ENCODE measurements at places on chromosomes 1 and 21.

DNA sequence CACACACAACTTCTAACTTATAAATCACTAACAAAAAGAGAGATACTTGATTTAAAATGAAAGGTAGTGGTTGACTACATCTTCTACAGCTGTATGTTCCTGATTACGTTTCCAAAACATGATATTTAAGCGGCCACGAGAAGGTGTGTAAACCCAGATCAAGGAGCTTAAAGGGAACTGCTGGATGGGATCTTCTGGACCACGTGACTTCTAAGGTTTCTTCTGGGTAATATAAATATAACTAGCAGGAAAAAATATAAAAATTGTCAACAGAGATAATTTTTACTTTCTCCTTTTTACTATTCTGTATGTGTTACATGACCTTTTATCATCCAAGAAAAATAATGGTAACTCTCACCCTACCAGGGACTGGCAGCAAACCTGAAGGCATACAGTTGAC lies 66.2 kb downstream of the TTLL7 start:
- DNase-seq: no peak

- no peak for DNase-seq
Observed at GRCh38 chr21:30518876-30519275, 16.9 kb upstream of the KRTAP19-5 start.

- DNase-seq: no peak
Observed at GRCh38 chr1:108044318-108044717, 79.3 kb upstream of the VAV3 start.

DNA sequence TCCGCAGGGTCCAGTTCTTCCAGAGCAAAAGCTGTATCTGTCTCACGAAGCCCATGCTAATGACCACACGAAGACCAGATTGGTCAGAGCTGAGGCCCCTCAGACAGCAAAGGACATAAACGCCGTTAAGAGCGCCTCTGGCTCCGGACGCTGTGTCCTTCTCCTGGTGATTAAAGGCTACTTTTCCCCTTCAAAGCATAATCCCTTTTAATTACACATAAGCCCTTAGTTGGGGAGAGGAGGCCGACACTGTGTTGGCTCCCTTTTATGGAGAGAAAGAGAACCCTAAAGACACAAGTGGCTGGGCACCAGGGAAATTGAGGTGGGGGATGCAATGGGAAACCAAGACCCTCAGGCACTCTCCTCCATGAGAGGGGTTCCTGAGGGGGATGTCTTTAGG lies at the start of gene ABCA4:
ABCA4 (minus strand) TSS at position 158 of the 400 bp plus-strand sequence; CDS start at position 55, 103 bp downstream.
- DNase-seq: no peak

DNA sequence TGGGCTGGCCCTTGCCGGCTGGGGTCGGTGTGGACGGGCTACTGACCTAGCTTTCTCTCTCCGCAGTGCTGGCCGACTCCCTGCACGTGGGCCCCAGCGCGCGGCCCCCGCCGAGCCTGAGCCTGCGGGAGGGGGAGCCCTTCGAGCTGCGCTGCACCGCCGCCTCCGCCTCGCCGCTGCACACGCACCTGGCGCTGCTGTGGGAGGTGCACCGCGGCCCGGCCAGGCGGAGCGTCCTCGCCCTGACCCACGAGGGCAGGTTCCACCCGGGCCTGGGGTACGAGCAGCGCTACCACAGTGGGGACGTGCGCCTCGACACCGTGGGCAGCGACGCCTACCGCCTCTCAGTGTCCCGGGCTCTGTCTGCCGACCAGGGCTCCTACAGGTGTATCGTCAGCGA lies 34.9 kb downstream of the PTGFRN start:
- no peak for DNase-seq

- peak; percentile 78 for DNase-seq
Observed at GRCh38 chr1:228459091-228459993, 27.8 kb upstream of the RNF187 start.

DNA sequence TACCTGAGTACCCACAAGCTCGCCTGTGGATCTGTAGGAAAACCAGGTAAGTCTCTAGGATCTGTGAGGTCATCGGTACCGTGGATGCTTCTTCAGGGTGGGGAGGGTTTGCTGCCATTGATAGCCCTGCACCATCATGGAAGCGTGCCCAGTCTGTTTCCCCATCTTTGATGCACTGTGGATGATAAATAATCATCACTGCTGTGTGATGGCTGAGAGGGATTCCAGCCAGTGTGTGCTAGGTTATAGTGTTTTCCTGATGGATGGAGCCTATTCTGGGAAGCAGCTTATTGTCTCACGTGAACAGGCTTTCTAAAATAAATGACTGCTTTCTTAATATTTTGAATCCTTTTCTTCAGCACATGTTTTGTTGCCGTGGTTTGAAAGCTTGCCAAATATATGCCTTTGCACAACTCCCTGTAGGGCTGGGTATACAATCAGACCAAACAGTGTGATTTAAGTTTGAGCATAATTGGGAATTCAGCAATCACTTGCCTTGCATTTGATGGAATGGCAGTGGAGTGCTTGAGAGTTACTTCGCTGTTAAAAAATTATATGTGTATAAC lies 113.8 kb downstream of the CAMTA1 start:
- no peak for DNase-seq

GRCh38 chr21:42658320-42659105 lies 5.1 kb downstream of the PDE9A start:
- DNase-seq: no peak

DNA sequence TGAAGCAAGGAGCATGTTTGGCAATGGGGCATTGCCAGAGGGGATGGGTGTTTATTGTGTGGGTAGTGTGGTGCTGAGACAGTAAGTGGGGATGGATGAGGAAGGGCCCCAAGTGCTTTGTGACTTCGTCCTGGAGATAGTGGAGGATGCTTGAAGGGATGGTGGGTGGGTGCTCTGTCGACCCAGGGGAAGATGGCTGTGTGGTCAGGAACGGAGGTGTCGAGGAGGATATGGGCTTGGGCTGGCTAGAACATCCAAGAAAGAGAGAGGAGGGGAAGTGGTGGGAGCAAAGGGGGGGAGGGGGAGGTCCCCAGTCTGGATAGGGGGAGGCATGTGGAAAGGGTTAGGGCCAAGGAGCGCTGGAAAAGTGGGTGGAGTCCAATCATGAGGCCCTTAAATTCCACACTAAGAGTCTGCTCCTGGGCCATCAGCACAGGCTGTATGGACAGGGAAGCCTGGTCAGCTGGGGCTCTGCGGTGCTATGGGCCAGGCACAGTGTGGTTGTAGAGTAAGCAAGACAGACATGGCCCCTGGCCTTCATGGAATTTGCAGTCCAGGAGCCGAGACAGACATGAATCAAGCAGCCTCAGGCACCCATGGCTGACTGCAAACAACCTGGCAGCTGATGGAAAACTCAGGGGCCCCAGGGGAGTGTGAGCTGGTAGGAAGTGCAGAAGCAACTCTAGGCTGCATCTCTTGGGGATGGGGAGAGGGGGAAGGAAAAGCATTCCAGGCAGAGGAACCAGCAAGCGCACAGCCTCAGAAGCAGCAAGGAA lies 36.3 kb downstream of the EDN2 start:
- no peak for DNase-seq

DNA sequence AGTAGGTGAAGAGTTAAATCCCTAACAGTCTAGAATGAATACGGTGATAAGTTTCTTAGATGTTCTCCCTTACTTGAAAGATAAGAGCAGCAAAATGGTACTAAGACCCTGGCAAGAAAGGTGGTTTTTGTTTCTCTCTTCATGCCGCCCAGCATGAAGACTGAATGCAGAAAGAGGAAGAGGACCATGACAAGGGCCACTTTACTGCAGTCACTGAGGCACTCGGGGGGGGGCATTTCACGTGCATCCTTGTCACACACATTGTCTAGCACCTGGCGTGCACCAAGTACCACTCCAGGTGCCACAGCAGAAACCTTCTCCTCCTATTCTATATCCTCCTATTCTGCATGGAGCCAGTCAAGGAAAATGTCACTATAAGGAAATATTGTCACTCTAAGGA lies 222.0 kb downstream of the TOMM20 start:
- DNase-seq: no peak

GRCh38 chr21:32412162-32413014 lies at the start of gene EVA1C:
TSS of gene EVA1C (plus strand) at chr21:32412706. CDS start at chr21:32412854, 148 bp downstream.
- peak; percentile 15 for DNase-seq

GRCh38 chr21:17466166-17466565 lies 46.7 kb upstream of the CXADR start:
- no peak for DNase-seq

- no peak for DNase-seq
Observed at GRCh38 chr1:59446257-59446901, 149.5 kb downstream of the FGGY start.

GRCh38 chr1:40594187-40594531 lies 62.7 kb downstream of the ZNF684 start:
- no peak for DNase-seq

DNA sequence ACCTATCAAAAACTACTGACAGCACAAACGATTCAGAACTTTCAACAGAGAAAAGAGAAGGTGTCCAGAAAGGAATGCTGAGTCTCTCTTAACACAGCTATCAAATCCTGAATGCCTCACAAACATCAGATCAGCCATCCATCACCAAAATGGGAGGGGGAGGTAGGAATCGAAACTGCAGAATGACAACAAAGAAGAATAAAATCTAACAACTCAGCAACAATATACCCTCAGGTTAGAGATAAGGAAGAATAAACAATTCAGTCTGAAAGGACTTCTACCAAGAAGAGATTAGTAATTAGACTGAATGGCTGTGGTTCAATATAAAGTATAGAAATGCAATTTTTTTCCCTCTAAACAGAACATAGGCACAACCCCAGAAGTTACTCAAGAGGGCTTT lies 94.4 kb downstream of the RERE start:
- no peak for DNase-seq

GRCh38 chr1:30452170-30452569 lies 271.2 kb downstream of the MATN1 start:
- DNase-seq: no peak

DNA sequence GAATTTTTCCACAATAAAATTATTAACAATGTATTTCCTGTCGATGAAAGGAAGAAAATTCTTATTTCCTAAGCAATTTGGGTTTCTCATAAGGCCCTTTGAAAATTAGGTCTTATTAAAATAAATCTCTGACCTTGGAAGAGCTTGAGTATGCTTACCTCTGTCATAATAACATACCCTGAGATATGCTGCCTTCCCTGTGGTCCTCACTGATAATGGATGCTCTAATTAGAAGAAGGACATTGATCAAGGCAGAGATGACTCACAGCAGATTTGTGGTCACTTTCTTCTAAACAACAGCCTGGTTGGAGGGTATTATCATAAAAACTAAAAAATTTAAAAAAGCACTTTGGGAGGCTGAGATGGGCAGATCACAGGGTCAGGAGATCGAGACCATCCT lies 217.8 kb downstream of the GRIK1 start:
- no peak for DNase-seq

GRCh38 chr1:26315874-26316850 lies 1.6 kb upstream of the CD52 start:
- DNase-seq: no peak

DNA sequence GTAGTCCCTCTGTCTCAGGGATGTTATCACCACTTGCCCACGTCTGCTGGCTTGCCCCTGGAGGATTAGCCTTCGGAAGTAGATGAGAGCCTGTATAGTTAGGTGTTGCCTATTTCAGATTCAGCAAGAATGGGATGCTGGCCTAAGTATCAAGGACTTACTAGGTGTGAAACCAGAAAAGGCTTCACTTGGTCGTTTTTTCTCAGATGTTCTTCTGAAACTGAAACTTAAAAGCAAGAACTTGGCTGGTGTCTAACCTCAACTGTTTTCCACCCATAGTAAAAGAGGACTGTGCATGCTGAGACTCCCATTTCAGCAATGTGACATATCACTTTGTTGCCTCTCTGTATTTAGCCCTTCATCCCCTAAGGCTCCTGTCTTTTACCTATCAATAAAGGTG lies 67.0 kb upstream of the LRRC53 start:
- DNase-seq: no peak

DNA sequence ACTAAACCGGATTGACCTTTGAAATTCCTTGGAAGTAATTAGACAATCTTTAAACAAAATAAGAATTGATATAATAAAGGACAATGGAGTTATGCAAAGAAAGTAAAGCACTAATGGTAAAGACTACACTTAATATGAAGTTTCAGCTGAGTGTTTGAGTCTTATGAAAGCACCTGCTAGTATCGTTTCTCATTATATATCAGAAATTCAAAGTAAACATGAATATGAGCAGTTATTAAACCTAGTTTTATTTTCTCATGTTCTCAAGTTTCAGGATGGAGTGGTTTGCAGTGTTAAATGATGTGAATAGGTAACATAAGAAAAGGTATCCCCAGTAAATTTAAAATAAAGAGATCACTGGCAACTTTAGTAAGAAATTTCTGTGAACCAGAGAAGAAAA lies 188.6 kb downstream of the ZP4 start:
- DNase-seq: no peak

DNA sequence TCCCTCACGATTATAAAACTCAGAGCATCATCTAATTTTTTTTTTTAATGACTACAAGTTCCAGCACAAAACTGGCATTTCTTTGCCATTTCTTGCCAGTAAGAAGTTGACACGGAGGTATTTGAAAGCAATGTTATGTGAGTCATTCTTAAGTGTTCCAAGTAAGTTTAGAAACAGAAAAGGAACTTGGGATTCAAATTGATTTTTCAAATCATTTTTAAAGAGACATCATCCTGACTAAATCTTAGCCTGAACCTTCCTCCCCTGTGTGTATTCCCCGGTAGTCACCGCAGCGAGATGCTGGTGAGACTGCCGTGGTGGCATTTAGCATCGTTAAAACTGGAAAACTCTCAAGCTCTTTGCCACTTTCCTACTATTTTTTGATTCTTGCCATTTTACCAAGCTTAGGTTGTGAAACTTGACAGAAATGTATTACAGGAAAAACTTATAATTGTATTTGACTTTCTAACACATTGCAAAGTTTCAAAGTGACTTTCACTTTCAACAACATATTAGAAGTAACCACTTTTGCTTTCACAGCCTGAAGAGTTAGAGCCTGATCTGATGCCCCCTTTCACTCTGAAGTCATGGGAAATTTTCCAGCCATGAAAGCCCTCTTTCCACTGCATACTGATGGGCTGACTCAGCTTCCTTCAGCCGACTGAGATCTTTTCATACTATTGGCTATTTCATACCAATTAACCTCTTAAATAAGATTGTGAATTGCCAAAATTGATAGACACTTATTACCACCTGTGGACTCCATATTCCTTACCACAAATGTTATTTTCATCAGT lies 61.4 kb downstream of the OLFML2B start:
- DNase-seq: no peak

DNA sequence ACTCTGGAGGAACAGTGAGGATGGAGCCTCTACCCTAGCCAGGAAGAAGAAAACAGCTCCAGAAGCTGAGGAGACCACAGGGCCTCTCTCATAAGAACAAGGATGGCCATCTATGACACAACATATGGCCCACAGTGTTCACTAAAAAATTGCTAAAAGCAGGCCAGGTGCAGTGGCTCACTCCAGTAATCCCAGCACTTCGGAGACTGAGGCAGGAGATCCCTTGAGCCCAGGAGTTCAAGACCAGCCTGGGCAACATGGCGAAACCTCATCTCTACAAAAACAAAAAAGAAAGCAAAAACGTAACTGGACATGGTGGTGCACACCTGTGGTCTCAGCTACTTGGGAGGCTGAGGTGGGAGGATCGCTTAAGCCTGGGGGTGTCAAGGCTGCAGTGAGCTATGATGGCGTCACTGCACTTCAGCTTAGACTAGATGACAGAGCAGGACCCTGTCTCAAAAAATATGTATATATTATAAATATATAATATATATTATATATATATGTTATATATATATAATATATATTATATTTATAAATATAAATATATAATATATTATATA lies 103.1 kb downstream of the TOMM20 start:
- DNase-seq: no peak

All from inflammatory macrophage treated with lipopolysaccharide for 1 hour (primary cell).